Activated naive CD4-positive, alpha-beta T cell treated with anti-CD3 and anti-CD28 coated beads, Interleukin-2, amount 10 ng/mL, durations not matched to agents 7 days and 5 days (primary cell): ENCODE measurements at places on chromosomes 16 and 17.
A peak's percentile ranks its signal among the peaks of the same experiment; 100 is the strongest.

GRCh38 chr16:88910284-88911135, 44.0 kb upstream of the PABPN1L start:
- no peak for DNase-seq

GRCh38 chr16:85276721-85277120, 164.4 kb upstream of the CIBAR2 start:
- DNase-seq = no peak

GRCh38 chr16:66270333-66270927, 96.1 kb upstream of the CDH5 start:
- DNase-seq = peak; percentile 60

- DNase-seq = no peak
These were observed 25.5 kb downstream of the SERPINF1 start for GRCh38 chr17:1787301-1787902.

GRCh38 chr17:1999557-2000251, 25.4 kb downstream of the RTN4RL1 start:
- DNase-seq = no peak

DNA sequence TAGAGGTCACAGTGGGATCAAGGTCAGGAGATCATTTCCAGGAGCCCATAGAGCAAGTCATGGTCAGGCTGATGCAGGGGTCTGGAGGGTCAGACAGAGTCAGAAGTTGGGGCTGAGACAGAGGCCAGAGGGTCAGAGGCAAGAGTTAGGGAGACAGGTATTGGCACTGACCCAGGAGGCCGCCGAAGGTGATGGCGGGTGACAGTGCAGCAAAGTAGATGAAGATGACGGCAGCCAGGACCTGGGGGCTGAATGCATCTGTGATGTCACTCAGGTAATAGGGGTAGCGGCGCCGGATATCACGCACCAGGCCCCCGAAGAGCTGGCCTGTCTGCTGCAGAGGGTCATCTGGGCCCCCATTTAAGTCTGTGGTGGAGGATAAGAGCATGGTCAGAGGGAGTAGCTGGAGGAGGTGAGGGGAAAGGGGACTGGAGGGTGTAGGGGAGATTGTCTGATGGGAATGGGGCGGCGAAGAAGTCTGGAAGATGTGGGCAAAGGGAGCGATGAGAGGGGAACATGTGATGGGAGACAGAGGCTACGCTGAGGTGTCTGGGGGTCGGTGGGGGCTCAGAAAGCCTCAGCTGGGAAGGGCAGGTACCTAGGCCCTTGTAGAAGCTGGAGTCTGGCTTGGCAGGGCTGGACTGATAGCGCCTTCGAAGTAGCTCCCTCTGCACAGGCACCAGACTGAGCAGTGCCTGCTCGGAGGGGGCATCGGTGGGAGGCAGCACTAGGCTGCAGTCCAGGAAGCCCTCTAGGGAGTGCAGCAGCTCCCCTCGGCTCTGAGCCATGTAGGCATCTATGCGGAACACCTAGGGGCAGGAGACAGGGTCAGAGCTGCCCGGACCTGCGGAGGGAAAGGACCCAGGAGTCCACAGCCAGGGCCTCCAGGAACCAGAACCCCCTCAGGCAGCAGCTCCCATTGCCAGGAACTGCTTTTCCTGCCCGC, 9.8 kb downstream of the SLC4A1 start:
- DNase-seq = no peak

DNA sequence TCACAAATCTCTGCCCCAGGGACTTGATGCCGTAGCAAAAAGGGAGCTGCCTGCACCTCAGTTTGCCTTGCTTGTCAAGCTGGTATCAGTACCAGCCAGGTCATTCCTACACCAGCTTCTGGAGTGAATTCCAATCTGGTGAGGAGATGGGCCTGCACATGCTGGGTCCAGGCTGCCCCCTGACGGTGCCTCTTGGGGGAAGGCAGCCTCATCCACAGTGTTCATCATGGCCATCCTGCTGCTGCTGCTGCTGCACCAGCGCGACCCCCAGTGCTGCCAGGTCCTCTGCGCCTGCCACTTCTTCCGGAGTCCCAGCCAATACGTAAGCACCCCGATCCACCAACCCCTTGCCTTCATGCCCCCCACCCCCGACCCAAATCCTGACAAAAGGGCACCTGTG, 8.3 kb downstream of the MRPL27 start:
- no peak for DNase-seq

- DNase-seq = peak; percentile 34
These were observed 974 bp downstream of the GALR2 start for GRCh38 chr17:76075364-76076145.

DNA sequence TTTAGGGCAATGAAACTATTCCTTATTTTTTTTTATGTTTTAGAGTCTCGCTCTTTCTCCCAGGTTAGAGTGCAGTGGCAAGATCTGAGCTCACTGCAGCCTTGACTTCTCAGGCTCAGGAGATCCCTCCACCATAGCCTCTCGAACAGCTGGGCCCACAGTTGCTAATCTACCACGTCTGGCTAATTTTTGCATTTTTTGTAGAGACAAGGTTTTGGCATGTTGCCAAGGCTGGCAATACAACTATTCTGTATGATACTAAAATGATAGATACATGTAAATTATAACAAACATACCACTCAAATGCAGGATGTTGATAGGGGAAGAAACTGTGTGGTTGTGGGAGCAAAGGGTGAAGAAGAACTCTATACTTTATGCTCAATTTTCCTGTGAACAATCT, 401.3 kb downstream of the ZFHX3 start:
- no peak for DNase-seq

DNA sequence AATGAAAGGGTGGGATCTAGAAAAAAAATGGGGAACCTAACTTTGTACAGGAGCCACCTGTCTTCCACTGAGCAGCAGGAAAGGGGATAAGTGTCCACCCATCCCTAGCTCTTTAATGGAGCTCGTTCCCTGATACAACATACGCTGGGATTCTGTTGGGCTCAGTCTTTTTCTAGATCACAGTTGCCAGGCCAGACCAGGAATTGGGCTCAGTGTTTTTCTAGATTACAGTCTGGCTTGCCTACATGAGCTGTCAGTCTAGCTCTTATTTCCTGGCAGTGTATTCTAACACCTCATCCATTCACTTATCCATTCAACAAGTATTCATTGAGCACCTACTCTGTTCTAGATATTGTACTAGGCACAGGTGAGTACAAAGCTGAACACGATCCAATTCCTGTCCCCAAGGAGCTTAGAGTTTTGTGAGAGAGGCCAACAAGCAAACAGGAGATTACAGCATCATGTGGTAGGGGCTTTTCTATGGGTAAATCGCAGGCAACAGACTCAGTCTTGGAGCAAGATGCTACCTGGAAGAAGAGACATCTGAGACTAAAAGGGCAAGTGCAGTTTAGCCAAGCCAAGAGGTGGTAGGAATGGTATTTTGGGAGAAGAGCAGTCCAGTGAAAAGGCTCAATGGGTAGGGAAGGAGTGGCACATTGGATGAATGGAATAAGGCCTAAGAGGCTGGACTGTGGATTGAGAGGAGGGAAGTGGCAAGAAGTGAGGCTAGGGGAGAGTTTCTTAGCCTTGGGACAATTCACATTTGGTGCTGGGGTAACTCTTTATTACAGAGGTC, 138.0 kb upstream of the HS3ST2 start:
- no peak for DNase-seq

- no peak for DNase-seq
These were observed 389.5 kb downstream of the SLC39A11 start for GRCh38 chr17:72702998-72703397.

DNA sequence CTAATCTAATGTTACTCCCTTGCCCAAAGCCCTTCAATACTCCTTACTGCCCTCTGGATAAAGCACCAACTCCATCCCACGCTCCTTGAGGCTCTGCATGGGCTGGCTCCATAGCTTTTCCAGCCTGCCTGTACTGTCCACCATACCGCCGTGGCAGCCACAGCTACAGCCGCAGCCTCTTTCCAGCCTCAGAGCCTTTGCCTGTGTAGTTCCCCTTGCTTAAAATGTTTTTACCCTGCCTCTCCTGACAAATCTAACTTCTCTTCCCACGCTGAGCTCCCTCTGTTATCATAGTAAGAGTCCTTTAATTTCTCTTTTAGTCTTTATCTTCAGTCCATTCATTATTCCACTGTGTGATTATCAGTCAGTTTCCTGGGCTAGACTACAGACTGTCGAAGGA, 22.0 kb downstream of the TEX14 start:
- DNase-seq = no peak

DNA sequence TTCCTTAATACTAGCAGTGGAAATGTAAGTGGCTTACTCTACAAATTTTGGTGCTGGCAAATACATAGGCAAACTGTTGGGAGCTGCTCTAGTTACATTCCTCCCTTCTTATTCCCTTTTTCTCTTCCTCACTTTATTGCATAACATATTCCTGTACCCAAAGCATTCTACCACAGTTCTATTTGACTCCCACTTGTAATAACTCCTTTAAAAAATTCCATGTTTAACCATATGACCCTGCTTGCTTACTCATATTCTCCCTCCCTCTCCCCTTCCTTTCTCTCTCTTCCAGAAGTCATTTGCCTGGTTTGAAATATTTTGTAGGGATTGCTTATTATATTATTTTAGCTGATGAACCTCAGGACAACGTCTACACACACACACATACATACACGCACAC, 22.7 kb downstream of the NQO1 start:
- no peak for DNase-seq

DNA sequence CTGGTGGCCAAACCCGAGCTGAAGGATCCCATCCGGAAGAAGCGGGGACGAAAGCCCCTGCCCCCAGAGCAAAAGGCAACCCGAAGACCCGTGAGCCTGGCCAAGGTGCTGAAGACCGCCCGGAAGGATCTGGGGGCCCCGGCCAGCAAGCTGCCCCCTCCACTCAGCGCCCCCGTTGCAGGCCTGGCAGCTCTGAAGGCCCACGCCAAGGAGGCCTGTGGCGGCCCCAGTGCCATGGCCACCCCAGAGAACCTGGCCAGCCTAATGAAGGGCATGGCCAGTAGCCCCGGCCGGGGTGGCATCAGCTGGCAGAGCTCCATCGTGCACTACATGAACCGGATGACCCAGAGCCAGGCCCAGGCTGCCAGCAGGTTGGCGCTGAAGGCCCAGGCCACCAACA, 5.9 kb downstream of the CBX2 start:
- no peak for DNase-seq

DNA sequence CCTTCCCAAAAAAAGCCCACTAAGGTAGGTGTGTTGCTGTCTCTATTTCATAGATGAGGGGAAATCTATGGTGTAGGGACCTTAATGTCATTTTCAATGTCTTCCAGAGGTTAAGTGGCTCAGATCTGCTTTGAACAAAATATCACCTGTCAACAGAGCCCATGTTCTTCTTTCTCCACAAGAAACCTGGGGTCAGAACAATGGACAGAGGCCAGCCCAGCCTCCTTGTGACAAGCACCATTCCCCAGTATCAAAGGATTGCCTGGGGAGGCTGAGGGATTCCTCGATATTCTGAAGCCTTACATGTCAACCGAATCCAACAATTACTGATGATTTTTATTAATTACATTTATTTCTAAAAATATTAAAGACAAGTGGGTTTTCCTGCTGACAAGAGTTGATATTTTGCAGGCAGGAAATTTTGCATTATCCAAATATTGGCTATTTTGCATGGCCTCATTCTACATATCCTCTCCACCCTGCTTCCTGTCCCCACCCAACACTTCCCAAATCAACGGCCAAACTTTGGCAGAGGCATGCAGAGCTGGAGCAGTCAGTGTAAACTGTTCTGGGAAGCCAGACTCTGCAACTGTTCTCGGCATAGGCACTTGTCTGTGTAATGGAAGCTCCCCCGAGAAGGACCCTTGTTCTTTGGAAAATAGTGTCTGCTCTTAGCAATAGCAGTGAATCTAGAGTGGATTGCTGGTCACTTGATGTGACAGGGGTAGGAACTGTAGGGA, 281.5 kb downstream of the HS3ST3A1 start:
- DNase-seq = no peak

DNA sequence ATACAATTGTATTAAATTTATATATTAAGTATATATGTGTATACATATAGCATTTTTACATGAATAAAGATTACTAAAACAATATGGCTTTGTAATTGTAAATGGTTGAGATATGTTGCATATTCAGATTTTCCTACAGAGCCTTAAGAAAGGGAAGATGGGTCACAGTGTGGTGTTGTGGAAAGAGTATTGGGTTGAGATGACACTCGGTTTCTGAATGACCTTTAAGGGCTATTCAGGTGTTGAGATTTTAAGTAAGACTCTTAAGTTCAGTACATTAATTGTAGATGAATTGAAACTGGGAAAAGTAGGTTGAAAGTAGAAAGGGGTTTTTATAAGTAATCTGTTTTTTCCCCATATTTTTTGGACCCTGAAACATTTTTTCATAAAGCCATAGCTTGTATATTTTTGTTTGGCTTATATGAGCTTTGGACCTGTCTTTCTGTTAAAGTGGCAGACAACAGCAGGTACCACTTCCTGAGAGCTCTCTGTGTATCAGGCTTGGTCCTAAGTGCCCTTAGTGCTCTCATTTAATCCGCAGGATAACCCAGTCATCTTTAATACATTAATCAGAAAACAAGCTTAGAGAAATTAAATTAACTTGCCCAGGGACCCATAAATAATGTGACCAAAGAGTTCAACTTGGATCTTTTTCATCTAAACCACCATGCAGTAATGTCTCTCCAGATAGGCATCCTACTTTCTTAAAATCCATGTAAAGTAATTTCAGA, 48.5 kb upstream of the MRC2 start:
- DNase-seq = no peak

- no peak for DNase-seq
These were observed 10.7 kb upstream of the PRR29 start for GRCh38 chr17:63987221-63988126.
